ENCODE measurements at places on chromosomes 4 and X. TPM values are rescaled to one million over a fixed set of nuclear protein-coding genes. Genes with fewer than 3 reads are reported as not detected.

- DNase-seq = no peak
Measured at GRCh38 chrX:69522052-69522451, 17.9 kb downstream of the NALF2 start.

The S100G gene
- not detected for total RNA-seq

The GLRA2 gene
- total RNA-seq = not detected

DNA sequence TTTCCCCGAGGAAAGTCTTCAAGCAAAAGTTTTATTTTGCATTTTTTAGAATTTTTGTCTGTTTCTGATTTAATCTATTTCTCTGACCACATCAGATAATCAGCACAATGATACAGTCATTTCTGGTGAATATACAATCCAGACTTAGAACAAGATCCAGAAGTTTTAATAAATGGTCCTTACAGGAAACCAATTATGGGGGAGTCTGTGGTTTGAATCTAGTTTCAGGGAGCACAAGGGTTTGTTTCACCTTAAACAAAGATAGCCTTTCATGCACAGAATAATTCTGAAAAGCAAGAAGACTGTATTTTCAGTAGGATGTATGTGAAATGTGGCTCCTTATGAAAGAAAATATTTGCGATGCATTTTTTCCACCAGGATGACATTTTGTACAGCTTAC lies 158.5 kb upstream of the ARSJ start:
- no peak for DNase-seq

DNA sequence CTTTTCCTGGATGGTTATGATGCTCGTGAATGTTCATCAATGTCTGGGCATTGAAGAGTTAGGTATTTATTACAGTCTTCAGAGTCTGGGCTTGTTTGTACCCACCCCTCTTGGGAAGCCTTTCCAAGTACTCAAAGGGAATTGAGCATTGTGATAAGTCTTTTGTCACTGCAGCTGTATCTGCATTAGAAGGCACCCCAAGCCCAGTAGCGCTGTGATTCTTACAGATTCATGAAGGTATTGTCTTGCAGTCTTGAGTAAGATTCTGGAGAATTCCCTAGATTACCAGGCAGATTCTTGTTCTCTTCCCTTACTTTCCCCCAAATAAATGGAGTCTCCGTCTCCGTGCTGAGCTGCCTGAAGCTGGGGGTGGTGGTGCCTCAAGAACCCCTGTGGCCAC lies 173.4 kb upstream of the HUWE1 start:
- DNase-seq = no peak

Measured in sigmoid colon (tissue), 7 donors.